Sigmoid colon (tissue), 7 donors: ENCODE measurements at places on chromosomes 5 and 9. TPM values are rescaled to one million over a fixed set of nuclear protein-coding genes. Genes with fewer than 3 reads are reported as not detected.

- DNase-seq: no peak
Observed at GRCh38 chr9:5185220-5185840, at the start of gene INSL6. Gene INSL6, minus strand, starts transcription at chr9:5185639. Its CDS starts 37 bp downstream, at chr9:5185602.

DNA sequence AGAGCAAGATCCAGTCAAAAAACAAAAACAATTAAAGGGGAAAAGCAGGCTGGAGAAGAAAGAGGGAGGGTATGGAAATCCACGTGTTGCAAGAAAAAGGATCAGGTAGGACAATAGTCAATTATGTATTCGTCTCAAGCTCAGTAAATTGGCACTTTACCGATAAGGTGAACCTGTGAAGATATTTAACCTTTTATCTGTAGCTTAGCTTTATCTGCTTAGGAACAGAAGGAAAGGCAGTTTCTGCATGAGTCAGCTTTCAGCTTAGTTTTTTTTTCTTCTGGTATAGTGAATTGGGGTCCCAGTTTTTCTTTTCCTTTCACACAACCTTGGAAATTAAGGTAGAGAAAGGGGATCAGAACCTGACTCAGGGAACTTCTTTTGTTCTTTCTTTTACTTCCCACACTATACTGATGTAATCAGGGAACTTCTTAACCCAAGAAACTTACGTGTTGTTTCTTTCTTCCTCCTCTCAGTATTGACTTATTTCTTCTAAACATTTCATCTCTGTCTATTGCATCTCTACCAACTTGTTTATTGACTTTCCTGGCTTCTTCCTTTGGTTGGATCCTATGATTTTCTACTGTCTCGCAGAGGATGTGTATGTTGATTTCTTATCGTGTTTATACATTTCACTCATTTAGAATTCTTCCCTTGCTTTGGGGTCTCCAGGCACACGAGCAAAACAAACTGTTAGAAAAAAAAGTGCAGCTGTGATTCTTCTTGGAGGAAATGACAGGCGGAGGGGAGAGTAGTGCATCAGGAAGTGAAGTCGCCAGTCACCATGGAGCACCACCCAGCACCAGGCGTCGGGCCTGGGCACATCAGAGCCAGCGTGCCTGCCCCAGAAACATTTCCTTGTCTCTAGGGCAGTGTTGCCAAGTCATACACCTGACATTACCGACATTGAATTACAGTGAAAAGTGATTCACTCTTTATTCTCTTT lies 123.0 kb upstream of the LHFPL2 start:
- no peak for DNase-seq

DNA sequence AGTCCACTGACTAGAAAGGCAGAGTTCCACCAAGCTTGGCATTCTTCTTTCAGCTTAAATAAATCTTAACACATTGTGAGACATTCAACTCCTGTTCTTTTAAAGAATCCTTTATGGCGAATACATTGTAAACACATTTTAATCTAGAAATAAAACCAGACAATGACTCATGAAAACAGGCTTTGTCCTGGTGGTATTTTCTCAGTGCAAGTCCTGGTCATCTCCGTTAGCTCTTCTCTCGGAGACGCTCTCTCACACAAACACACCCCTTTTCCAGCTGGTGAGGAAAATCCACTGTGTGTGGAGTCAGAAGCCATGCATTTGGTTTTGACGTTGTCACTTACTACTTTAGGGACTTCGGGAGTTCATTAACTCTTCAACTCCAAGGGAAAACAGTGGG lies 140.4 kb downstream of the AUH start:
- no peak for DNase-seq

GRCh38 chr9:113915817-113916434 lies 39.8 kb downstream of the ZNF618 start:
- no peak for DNase-seq

DNA sequence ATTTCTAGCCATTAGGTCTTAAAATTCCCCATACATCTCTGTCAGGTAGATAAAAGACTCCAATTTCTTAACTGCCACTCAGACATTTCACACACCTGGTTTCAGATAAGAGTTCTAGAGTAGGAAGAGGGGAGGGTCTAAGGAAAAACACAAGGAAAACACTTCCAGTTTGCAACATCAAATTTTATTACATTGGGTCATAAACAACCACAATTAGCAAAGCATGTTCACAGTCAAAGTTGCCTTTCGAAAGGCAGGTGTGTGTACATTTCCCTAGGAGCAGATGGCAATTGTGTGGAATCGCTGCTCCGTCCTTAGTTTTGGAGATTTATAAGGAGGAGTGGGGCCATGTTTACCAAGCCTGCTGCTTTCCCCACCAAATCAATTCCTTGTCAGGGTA lies 120.8 kb downstream of the DMRT2 start:
- no peak for DNase-seq

DNA sequence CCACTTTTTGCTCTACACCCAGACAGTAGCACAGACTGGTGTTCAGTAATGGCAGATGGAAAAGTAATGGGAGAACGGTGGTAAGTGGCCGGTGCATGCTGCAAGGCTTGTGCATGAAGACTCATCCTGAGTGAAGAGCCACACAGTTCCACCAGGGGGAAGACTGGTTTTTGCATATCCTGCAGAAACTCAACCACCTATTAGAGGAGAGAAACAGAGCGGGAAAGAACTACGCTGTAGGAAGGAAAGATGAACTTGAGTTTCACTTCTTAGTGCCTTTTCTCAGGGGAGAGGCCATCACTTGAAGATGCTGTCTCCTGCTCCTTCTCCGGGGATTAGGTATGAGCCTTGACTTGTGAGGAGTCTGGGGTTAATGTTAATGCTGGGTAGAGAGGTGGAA lies 9.4 kb upstream of the PRSS3 start:
- no peak for DNase-seq

DNA sequence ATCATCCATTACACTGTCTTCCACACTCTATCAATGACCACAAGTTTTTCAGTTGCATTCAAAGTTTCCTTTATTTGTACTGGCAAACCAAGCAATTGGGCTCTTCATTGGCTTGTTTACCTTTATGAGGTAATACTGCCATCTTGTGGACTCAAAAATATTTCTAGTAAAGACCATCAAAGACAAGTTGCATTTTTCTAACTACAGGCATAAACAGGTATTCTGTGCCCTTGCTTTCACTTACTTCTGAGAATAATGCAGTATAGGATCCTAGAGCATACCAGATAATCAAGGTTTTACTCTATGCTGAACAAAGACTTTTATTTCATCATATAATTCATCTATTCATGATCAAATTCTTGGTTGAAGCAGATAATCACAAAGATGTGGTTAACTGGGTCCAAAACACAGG lies 173.7 kb upstream of the POU5F2 start:
- DNase-seq: no peak

GRCh38 chr5:170464280-170465127 lies 39.3 kb upstream of the KCNIP1 start:
- no peak for DNase-seq

IPPK gene
- total RNA-seq: 6.4 TPM

SMIM23 gene
- total RNA-seq: not detected

SLC27A6 gene
- 0.82 TPM for total RNA-seq

NDOR1 gene
- 5.3 TPM for total RNA-seq

CNTLN gene
- 19.9 TPM for total RNA-seq
